IPS DF 19.7 (cell line): ENCODE measurements at places on chromosomes 1 and 21.

DNA sequence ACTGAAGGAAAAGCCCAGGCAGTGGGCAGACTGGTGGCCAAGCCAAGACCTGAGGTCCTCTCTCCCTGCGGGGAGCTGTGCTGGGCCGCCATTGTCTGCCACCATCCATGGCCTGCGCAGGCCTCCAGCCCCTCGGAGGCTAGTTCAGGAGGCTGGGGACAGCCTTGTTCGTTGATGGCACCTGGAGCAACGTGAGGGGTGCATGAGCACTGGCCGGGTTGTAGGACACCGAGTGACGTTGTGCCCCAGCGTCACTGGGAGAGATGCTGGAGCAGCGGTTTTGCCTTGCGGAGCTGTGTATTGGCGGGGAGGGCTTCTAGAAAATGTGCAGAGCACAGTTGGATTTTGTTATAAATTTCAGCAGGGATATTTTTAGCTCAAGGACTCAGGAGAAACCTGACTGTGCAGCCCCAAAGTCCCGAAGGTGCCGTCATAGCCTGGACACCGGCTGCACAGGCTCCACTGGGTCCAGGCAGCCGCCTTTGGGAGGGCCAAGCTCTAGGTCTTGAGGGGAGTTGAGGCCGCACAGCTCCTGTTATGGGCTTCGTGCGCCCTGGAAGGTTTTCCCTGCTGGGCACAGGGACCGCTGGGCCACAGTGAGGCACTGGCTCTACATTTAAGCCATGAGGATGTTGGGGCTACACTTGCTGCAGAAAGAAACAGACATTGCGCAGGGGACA is 48.2 kb upstream of the ADARB1 start:
- no peak for DNase-seq

GRCh38 chr1:91712981-91713841 is 172.7 kb downstream of the TGFBR3 start:
- no peak for DNase-seq

GRCh38 chr21:42552407-42553336 is 39.0 kb downstream of the SLC37A1 start:
- DNase-seq: no peak

DNA sequence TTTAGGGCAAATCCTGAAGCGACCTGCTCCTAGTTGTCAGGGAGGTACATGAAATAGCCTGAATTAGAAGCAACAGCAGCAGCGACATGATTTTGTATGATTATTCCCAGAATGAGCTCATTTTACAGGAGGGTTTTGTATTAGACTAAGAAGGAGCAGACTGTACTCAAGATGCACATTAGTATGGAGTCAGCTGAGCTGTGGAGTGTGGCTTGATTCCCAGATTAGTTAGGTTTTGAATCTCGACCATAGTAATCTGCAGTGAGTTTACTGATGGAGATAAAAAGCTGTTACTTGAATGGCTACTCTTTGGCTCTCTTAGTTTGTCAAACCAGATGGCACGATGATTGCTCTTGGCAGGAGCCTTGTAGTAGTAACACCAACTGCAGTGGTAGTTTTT is 143.1 kb downstream of the PHTF1 start:
- no peak for DNase-seq

DNA sequence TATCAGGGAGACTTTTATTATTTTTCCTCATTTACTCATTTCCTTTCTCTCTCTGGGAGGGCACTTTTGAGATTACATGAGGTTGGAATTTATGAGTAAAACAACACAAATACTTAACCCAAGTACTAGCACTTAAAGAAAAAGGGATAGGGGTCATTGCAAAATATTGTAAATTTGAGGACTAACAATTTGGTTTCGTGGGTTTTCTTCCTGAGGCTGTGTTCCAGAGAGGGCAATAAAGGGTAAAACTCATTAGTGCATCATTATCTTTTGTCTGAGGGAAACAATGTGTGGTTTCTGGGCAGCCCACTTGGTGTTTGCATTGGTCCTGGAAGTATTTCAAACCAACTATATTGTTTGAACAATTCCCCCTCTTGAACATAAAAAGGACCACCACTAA is 96.5 kb downstream of the GREM2 start:
- DNase-seq: no peak

- DNase-seq: no peak
Observed at GRCh38 chr1:28898405-28898881, 15.9 kb upstream of the EPB41 start.

DNA sequence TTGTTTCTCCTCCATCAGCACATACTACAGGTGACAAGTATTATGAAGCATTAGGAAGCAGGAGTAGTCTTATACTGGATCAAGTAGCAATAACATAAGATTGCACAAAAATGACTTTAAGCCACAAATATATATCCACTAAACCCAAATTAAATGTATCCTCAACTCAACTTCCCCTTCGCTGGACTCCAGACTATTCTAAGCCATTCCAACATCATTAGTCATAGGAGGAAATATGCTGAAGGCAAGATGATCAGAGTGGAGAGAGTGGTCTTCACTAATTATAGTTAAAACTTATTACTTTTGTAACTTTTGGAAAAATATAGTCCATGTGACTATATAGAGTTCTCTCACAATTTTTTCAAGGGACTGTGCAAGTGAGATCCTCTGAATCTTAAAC is 390.7 kb upstream of the ZP4 start:
- no peak for DNase-seq

GRCh38 chr1:226203240-226203639 is 16.7 kb upstream of the ACBD3 start:
- no peak for DNase-seq

GRCh38 chr1:19086176-19086875 is 123.7 kb downstream of the UBR4 start:
- DNase-seq: no peak
